ENCODE measurements at places on chromosomes 16 and 17.

DNA sequence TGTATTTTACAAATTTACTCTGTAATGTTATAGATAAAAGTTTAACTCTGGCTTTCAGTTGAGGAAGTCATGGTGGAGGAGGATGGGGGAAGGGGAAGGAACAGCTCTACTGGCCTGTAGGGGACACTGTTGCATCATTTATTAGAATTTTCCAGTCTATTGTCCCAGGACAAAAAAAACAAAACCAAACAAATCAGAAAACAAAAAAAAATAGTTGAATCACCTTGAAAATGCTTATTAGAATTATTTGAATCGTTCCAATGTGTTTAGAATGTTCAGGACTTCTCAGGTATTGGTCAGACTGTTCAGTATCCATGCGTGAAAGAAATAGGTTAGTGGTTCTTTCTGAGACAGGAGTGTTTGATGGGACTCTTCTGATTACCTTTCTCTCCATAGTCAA, 242.0 kb downstream of the FTO start:
- DNase-seq: peak; percentile 27

- no peak for DNase-seq
These were observed 187.0 kb upstream of the CDH13 start for GRCh38 chr16:82439678-82440293.

DNA sequence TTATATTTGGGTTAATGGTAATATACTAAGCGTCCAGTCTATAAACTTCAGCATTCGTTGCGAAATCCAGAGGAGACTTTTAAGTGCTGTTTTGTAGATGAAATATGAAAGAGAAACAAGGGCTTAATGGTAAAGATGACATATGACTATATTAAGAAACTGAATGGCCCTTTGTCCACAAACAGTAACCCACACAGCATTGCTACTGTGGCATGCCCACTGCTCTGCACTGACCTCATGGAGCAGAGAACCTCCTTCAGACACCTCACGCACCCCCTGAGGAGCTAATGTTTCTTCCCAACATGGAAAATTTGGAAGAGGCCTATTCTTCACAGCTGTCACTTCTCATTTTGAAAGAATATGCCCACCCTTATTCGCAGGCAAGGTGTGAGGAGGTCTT, 26.7 kb downstream of the ASPA start:
- DNase-seq: no peak

DNA sequence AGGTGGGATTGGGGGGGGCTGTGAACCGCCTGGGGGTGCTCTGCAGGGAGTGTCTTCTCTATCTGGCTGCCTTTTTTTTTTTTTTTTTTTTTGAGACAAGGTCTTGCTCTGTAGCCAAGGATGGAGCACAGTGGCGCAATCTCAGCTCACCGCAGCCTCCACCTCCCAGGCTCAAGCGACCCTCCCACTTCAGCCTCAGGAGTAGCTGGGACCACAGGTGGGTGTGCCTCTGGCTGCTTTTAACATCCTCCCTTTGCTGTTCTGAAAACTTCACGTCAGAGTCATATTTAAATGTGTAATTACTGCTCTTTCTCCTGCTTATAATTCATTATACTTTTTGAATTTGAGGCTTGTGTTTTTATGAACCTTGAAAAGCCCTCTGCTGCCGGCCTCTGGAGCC, 78.4 kb downstream of the ZNF778 start:
- no peak for DNase-seq

DNA sequence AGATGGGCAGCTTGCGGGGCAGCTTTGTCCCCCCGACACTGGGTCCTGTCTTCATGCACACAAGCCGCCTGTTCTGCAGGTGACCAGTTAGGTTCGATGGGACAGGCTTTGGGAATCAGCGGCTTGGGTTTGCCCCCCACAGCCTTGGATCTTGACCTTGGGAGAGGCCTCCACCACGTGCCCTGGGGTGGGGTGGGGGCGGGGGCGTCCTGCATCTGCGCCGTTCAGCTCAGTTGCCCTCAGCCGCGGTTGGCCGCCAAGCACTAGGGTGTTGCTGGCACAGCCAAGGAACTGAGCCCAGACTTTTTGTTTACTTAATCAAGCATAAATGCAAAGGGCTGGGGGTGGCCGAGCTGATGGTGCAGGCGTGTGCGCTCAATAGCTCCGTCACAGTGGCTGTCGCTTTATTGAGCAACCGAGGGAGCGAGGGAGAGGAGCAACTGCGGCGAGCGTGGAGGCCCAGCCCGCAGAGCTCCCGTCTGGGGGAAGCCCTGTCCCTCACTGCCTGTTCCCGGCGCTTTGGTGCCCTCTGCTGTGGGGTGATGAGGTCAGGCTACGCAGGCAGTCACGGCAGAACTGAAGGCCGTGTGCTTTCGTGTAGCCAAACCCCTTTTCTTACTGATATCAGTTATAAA, 33.9 kb downstream of the JPH3 start:
- peak; percentile 33 for DNase-seq

DNA sequence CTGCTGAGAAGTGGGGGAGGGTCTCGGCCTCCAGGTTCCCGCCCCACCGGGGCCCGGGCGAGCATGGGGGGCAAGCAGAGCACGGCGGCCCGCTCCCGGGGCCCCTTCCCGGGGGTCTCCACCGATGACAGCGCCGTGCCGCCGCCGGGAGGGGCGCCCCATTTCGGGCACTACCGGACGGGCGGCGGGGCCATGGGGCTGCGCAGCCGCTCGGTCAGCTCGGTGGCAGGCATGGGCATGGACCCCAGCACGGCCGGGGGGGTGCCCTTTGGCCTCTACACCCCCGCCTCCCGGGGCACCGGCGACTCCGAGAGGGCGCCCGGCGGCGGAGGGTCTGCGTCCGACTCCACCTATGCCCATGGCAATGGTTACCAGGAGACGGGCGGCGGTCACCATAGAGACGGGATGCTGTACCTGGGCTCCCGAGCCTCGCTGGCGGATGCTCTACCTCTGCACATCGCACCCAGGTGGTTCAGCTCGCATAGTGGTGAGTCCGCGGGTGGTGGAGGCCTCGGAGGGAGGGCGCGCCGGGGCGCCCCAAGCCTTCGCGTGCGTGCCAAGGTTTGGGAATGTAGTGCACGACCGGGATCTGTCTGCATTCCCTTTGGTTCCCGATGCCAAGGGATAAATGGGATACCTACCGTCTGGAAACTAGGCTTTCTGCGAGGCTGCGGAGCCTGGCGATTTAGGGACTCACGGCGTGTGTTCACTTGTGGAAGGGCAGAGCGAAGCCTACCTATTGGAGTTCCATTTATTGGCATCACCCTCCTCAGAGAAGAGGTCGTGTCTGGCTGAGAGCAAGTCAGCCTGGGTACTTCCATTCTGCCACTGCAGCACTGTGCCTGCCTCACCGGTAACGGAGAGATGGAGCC, 1.0 kb downstream of the ZNRF1 start:
- DNase-seq: no peak

DNA sequence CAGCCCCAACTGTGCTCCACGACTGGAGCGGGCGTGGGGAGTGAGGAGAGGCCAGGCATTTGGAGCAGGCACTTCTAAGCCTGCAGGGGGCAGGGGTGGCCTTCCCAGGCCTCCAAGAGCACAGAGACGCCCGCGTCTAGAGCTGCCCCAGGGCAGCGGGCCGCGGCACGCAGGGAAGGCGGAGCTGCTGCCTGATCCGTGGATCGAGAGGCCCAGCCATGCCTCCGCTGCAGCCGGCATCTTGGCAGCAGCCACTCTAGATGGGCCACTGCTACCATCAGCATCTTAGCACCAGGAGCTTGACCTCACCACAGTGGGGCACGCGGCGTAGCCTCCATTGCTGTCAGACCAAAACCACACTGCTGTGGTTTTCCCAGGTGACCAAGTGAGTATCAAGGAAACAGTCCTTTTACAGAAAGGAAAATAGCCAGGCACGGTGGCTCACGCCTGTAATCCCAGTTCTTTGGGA, 20.4 kb upstream of the WDR45B start:
- DNase-seq: no peak

DNA sequence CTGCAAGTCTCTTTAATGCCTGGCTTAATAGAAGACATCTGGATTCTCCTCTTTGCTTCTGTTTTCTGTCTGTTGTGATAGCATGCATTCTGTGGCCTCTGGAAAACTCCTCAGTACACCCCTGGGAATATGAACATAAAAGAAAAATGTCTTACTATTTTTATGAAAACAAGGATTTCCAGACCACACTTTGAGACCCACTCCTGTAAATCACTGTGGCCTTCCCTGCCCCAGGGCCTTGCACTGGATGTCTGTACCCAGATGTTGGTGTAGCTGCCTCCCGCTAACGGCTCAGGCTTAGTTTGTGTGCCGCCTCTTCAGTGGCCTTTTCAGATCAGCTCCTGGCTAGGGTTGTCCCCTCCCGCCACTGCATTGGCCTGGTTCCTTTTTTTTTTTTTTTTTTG, 126.6 kb downstream of the SOCS1 start:
- no peak for DNase-seq

DNA sequence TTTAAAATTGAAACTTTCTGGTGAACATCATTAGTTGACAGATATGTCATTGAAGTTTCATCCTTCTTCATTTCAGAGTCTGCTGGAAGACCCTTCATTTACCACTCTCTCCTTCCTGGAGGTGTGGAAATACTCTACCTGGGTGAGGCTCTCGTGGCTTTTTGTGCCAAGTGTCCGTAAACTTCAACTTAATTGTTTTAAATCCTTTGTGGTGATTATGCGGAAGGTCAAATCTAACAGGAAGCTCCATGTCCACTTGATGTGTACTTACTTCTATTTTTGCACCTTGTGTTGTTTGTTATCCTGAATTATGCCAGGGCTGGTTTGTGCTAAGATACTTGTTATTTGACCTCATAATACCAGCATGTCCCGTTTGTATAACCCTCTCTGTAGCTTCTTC, 129.2 kb downstream of the WWOX start:
- DNase-seq: no peak

DNA sequence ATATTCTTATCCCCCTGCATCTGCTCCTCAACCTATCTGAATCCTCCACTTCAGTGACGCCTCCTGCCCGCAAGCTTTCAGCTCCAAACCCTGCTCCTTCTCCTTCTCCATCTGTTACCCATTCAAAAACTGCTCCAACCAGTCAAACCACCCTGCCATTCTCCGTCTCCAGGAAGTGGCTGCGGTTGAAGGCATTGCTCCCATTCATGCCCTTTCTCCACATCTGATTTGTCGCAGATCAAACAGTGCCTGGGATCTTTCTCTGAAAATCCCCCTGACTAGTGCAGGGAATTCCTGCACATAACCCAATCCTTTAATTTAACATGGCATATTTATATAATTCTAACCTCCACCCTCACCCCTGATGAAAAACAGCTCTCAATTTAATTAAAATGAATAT, 56.3 kb downstream of the SLFN5 start:
- no peak for DNase-seq

DNA sequence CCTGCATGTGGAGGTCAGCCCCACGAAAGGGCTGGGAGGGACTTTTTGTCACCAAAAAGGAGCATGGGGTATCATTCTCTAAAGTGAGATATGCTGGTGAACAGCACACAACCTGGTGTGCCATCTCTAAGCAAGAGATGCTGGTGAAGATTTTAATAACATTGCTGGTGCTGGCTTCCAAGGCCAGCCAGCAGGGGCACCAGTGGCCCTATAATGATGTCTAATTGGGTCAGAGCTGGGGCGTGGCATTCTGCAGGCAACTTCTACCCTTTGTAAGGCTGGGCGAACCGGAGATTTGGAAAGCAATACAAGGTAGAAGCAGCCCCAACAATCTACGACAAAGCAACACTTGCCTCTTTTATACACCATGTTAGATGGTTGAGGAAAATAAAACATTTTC, 16.8 kb downstream of the SDR42E1 start:
- no peak for DNase-seq

GRCh38 chr16:73568769-73569168, 520.8 kb upstream of the ZFHX3 start:
- no peak for DNase-seq

DNA sequence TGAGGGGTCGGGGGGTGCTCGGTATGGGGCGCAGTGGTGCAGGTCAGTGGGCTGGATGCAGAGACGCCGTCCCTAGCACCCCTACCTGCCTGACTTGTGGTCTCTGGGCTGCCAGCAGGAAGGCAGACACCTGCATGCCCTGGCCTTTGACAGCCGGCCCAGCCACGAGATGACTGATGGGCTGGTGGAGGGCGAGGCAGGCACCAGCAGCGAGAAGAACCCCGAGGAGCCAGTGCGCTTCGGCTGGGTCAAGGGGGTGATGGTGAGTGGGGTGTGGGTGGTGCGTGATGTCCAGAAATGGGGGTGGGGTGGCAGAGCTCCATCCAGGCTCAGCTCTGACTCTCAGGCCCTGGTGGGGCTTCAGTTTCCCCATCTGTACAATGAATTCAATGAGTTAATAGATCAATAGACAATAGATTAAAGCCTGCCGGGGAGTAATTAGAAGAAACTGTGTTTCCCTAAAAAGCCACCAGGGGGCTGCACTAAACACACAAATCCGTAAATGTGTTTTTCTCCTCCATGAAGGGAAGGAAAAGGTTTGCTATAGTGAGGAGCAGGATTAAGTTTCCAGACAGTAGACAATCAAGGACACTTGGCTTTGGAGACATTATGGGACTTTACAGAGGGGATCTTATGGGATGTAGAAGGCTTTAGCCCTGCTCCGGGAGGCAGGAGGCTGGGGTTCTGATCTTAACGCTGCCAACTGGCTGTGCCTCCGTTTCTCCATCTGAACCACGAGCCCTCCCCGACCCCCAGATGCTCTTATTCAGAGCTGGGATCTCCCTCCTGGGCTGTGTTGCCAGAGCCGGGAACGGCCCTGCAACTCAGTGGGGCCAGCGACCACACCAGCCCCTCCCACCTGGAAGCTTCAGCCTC, 2.2 kb downstream of the SLC12A3 start:
- no peak for DNase-seq

DNA sequence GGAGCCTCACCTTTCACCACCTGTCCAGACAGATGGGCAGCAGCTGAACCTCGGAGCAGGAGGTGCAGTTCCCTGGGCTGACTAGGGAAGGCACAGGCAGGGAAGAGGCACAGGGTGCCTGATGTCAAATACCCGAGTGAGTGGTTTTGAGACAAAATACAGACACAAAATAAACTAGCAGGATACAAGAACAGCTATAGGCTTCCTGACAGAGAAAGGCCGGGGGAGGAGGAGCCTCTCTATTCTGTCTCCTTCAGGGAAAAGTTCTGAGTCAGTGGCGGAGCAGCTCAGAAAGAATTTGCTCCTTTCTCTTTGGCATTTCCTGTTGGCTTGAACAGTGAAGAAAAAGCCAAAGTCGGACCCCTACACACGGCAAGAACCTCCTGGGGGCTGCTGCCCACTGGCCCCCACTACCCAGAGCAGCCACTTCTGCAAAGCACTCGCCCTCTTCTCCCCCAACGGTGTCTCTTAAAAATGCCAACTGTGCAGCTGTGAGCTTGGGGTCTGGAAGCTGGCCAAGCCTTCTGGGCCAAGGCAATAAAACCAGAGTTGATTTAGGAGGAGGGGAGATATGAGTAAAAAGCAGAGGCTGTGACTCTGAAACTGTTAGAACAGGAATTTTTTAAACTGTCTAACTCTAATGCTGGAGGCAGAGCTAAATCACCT, 14.4 kb upstream of the FAAP100 start:
- DNase-seq: no peak

DNA sequence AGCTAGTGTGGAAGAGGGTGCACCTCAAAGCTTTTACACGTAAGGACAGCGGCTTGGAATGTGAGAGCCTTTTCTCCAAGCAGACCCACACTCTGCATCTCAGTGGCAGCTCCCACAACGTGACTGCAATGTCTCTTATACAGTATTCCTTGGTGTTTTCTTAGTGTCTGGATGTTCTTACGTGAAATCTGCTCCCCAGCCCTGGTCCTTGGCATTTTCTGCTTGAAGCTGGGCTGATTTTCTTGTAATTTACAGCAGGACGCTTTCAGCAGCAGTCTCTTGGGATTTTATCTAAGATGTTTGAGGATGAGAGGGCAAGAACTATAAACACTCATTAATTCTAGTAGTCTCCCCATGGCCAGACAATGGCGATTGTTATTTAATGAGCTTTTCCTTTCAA, 12.1 kb upstream of the POLR3E start:
- no peak for DNase-seq

GRCh38 chr17:8687737-8688466, 56.7 kb downstream of the CCDC42 start:
- no peak for DNase-seq
